ENCODE measurements at places on chromosomes 1 and 21.

DNA sequence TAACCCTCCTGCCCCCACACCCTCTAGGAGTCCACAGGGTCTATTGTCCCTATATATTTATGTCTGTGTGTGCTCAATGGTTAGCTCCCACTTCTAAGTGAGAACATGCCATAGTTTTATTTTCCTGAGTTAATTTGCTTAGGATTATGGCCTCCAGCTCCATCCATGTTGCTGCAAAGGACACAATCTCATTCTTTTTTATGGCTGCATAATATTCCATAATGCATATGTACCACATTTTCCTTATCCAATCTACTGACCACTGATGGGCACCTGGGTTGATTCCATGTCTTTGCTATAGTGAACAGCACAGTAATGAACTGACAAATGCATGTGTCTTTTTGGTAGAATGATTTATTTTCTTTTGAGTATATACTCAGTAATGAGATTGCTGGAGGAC, 13.3 kb upstream of the FHAD1 start:
- no peak for DNase-seq

GRCh38 chr1:29839726-29840125, 603.4 kb downstream of the PTPRU start:
- DNase-seq, result no peak

DNA sequence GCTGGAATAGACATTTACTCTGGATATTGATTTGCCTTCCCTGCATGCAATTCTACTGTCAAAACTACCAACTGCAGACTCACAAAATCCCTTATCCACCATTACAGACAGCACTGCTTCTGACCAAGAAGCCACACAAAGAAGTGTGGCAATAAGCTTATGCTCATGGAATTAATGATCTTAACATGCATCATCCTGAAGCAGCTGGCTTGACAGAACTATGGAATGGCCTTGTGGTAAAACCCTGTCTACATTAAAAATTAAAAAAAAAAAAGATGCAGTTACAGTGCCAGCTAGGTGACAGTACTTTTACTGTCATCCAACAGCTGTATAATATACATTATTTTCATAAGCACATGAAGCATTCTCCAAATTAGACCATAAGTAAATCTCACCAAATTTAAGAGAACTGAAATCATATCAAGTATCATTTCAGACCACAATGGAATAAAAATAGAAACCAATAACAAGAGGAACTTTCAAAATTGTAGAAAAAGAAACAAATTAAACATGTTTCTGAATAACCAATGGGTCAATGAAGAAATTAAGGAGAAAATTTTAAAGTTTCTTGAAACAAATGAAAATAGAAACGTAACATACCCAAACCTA, 70.7 kb downstream of the SCMH1 start:
- DNase-seq, result no peak

DNA sequence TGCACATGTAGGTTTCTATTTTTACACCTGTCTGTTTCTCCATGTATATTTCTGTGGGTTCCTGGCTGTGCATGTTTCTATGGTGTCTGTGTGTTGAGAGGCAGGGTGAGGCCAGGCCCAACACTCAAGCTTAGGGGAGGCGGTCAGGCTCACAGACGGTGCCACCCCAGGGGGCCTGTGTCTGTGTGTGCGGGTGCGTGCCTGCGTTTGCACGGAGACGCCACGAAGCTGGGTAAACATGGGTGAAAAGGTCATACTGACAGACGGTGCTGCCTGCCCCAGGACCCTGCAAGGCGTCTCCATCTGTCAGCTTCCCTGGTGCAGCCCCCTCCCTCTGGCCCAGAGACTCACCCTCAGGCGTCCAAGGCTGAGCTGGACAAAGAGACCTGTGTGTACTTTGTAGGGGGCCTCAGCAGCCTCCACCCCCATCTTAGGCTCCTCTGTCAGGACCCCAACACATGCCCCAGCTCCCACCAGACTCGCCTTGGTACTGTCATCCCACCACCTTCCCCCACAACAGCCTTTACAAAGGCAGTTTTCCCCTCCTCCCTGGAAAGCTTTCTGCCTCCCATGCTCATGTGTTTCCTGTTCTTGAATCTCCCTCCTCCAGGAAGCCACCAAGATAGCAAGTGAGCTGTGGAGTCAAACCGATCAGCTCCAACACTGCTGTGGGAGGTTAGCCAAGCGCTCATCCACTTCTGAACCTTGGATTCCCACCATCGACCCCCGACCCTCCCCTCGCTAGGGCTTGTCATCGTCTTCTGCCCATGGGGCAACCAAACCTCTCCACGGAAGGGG, 34.1 kb downstream of the PTPRF start:
- no peak for DNase-seq

- no peak for DNase-seq
These were observed 16.1 kb downstream of the DIPK1A start for GRCh38 chr1:92944901-92945747.

GRCh38 chr1:18529714-18530113, 49.0 kb downstream of the KLHDC7A start:
- no peak for DNase-seq

Measured in iris pigment epithelial cell (primary cell).